Small intestine (tissue), 16 donors: ENCODE measurements at places on chromosomes 7 and 10.

GRCh38 chr7:30463405-30464145 is 15.0 kb downstream of the NOD1 start:
- DNase-seq, result no peak

DNA sequence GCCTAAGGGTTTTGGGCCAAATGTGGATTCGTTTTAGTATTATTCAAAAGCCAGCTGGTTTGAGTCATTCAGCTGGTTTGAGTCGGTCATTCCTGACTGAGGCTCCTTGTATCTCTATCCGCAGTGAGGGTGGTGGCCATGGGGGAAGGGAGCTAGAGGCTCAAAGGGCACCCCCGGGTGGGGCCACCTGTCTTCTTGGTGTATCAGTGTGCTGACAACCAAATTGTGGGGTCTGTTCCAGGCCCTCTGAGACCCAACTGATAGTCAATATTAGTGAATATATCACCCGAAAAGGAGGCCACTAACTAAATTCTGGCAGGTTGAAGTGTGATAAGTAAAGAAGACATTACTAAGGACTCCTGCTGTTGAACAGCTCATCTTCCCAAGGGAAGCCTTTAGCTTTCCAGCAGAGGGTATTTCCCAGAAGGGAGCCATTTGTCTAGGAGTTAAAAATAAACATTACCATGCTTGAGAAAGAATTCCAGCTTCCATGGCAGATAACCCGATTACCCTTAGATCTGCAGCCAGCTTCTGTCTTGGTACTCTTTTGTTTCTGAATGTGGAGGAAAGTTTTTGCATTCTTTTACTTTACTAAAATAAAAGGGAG is 29.9 kb upstream of the DDX50 start:
- DNase-seq, result peak; percentile 78

DNA sequence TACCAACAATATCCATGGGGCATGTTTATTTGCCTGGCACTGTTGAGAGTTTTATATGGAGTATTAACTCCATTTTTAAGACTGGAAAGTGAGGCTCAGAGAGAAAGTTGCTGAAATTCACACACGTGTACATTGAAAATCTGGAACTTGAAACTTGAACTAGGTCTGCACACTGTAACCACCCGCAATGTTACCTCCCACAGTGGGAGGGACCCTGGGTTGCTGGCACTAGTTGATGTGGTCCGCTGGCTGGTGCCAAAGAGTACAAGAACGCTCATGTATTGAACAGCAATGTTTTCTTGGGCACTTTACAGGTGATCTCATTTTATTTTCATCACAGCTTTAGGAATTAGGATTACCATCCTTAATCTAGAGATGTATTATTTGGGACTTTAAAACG is 253.2 kb downstream of the INHBA start:
- DNase-seq, result no peak

DNA sequence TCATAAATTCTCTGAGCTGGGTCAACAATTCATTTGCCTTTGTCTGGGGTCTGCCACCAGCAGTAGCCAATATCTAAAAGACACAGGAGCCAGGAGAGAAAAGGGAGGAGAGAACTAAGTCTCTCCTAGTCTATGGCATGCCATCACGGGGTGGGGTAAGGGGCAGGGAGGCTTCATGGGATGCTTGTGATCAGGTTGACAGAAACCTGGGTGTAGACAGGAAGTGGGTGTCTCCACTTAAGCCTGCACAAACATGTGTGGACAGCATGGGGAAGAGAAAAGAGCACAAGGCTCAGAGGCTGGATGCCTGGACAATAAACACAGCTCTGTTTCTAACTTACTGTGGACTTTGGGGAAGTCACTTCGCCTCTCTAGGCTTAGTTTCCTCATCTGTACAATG is 11.5 kb upstream of the C10orf53 start:
- no peak for DNase-seq

DNA sequence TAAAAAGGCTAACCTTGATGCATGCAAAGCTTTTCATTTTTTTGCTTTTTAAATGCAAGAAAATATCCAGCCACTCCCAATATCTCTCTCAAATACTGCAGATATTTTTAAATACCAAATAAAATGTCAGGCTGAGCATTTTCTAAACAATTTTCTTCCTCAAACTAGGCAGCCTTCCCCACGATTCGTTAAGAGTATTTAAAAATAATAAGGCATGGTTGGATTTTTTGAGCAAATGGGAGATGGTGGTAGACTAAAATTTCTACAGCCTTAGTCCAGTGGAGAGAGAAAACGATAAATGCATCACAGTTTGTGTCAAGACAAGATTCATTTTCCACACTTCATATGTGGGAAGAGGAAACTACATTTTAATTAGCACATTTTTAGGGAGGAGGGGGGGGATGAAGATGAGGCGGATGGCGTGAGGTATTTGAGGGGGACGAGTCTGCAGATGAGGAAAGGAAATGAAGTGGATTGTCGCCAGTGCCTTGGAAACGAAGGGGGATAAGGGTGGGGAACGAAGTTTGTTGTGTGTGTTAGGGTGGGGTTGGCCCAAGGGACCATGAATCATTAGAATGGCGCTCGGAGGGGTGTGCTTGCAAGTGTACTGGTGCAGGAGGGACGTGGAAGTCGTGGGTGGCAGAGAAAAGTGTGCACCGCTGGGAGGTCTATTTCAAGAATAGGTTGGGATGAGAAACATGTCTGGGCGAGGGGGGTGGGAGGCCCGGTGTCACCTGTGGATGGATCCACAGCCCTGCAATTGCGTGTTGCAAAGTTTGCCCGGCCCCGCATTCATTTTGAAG is 1.2 kb upstream of the ADD3 start:
- DNase-seq, result peak; percentile 51

DNA sequence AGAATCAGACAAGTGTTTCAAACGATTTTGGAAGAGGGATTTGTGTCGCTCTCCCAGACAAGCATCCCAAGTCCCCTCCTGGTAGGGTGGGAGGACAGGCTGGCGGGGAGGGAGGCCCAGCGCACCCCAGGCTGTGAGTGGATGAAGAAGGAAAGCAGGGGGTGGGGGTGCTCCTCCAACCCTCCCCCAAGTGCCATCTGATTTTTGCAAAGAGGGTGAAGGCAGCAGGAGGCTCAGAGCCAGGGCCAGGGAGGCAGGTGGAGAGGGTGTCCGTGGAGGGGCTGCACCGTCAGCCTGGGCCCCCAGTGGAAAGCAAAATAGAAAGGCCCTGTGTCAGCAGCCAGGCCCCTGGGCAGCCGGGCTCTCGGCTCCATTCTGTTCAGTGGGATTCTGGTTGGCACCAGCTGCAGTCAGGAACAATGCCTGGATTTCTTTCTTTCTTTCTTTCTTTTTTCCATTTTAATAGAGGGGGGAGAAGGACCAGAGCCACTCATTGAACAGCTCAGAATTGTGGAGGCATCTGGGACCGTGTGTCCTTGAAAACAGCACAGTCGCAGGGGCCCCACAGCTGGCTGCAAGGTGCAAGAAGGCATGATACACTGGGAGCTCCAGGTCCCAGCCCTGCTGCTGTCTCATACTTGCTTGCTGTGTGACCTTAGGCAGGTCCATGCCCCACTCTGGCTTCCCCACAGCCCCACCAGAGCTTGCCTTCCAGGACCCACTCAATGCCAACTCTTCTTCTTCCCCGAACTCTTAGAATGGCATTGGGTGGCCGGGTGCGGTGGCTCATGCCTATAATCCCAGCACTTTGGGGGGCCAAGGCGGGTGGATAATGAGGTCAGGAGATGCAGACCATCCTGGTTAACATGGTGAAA is 7.1 kb upstream of the ZMIZ1 start:
- DNase-seq, result no peak

DNA sequence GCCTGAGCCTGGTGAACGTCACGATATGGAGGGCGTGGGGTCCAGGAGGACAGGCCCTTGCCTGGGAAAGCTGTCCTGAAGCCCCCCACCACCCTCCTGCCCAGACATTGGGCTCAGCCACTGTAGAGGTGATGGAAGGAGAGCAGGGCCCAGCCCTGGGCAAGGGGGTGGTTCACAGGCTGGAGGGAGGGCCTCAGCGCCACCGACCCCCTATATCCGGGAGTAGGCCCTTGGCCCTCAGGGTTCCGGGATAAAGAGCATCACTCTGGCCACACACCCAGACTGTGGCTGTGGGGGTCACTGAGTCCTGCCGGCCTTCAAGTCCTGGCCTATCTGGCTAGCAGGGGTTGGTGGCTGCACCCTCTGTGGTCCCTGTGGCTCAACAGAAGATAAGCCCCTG is 55.3 kb upstream of the GTF2IRD1 start:
- DNase-seq, result no peak

- no peak for DNase-seq
Observed at GRCh38 chr7:103325744-103326143, 18.8 kb downstream of the DNAJC2 start.

- DNase-seq, result no peak
Observed at GRCh38 chr10:69416695-69417094, at the start of gene TACR2. TSS of gene TACR2 (minus strand) at chr10:69416918. CDS start at chr10:69416323, 595 bp downstream.

GRCh38 chr10:16890691-16891090 is 73.5 kb upstream of the RSU1 start:
- DNase-seq, result no peak

DNA sequence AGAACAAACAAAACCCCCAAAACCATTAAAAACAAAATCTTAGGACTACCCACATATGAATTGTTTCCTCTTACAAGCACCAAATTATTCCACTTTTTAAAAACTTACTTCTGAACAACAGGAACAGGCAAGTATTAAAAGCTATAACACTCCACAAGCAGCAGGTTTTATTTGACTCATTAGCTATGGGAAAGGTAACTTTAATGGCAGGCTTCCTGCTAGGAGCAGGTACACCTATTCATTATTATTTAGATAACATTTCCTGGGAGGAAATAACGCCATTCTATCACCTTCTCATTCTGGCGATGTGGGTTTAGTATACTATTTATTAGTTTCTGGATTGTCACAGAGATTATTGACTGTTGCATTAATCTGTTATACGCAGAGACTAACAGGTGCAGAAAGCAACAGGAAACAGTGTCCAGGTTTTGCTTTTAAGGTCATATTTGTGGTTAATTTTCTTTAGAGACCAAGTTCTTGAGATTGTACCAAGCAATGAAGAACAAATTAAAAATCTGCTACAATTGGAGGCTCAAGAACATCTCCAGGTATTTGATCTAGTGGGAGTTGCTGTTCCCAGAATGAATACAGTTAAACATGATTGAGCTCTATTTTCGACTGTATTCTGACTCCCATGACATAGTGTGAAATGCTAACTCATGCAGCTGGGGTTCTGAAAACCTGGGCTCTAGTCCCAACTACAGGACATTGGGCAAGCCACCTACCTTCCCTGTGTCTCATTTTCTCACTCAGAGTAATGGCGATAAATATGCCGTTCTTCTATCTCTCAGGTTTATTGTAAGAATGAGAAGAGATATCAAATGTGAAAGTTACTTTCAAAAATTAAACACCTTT is 2.0 kb downstream of the CPA2 start:
- no peak for DNase-seq

DNA sequence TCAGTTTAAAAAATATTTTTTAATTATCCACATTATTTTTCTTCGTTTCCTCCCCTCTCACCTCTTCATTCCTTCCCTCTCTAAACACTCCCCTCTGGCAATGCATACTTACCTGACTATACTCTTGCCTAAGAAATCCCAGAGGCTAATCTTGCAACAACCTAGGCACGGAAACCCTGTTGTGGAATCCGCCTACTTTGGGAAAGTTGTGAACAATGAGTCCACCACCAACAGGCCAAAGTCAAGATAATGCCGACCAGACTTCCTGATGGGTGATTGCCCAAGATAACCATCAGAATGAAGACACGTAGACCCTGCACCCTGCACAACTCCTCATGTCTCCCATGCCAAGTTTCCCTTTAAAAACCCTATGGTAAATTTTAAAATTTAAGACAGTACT is 521.5 kb downstream of the KIF20B start:
- no peak for DNase-seq

GRCh38 chr10:22553452-22553995 is 160.9 kb downstream of the PIP4K2A start:
- no peak for DNase-seq

DNA sequence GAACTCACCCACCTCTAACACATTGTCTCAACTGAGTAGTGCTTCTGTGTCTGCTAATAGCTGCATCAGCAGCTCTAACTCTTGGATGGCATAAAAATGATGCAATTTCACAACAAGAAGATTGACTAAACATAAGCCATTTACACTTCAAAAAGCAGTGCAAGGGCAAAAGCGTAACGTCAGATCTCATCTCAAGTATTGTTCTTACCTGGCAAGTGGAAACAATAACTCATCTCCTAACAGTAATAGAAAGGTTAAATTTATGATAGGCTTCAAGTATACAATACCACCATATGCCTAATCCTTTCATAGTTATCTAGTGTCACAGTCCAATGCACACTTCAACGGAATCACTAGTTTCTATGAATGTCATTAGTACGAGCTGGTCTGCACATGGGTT is 14.8 kb downstream of the TPK1 start:
- DNase-seq, result no peak

- no peak for DNase-seq
Observed at GRCh38 chr7:18555120-18555519, 59.6 kb downstream of the HDAC9 start.

GRCh38 chr10:114035791-114036190 is 7.9 kb upstream of the ADRB1 start:
- DNase-seq, result no peak

DNA sequence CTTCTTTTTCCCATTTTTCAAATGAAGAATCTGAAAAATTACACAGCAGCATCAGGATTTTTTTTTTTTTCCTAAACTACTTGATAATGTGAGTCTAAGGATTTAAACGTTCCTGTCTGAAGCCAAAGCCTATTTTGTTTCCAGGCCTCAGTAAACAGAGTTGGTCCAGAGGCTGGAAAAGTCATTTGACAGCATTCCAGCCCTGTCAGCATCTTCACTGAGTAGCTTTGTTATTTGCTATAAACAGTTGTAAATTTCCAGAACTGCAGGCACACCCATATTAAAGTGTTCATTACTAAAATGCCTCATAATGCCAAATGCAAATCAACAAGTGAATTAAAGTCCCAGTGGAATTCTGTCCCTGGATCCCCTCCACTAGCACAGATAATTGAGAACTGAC is 35.5 kb upstream of the KMT2E start:
- no peak for DNase-seq

- DNase-seq, result no peak
Observed at GRCh38 chr10:125992254-125992653, 95.9 kb downstream of the FANK1 start.

GRCh38 chr10:80131499-80131901 is 1.0 kb upstream of the PLAC9 start:
- DNase-seq, result no peak
